ENCODE measurements at places on chromosomes 2 and 18.

DNA sequence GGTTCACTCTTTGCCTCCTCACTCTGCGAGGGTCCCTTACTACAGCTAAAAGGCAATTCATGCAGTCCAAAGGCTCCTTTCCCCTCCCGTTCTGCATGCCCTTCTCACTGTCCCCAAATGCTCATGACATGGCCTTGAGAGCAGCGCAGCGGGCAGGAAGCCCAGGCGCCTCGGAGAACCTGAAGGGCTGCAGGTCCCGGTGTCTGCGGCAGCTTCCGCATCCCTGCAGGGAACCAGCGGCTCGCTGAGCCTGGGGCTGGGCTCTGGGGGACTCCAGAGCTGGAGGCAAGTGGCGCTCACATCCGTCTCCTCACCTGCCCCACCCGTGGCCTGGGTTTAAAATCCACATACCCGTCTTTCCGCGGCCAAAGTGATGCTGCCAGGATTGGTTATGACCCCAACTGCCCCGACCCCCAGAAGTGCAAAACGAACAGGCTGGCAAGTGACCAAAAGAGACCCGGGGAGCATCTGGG, 462 bp upstream of the CIDEA start:
- DNase-seq = no peak

GRCh38 chr2:23410596-23410995, 25.6 kb downstream of the KLHL29 start:
- DNase-seq = no peak

- DNase-seq = no peak
Measured at GRCh38 chr2:230840301-230840700, 24.4 kb upstream of the ITM2C start.

- no peak for DNase-seq
Measured at GRCh38 chr2:219695145-219695709, 67.8 kb downstream of the SLC4A3 start.

DNA sequence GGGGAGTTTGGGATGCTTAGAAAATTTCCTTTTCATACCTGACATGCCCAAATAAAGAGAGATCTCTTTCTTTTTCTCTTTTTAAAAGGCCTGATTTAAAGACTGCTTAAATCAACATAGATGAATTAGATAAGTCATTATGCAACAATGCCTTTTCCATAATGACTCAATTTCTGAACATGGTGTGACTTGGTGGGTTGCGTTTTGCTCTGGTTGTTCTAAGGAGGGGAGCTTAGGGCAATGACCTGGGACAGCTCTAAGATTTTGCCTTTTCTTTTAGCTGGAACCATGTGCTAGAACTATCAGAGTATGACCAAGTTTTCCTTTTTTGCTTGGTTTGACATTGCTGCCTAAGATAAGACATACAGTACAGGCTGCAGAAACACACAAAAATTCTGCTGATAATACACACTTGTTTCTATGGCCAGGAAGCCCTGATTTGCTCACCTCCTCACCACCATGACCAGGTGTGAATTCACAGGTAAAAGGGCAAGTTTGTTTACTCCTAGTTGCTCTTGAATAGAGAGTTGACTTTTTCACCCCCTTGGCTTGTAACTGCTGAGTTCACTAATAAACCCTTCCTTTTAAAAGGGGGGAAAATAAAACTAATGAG, 58.1 kb upstream of the IL1RL1 start:
- DNase-seq = no peak

Data from activated CD4-positive, CD25-positive, alpha-beta regulatory T cell treated with anti-CD3 and anti-CD28 coated beads, Interleukin-2, amount 50 U/mL, for 72 hours (primary cell).